NCI-H510A (cell line): ENCODE measurements at places on chromosomes 7 and 10.

GRCh38 chr7:119696336-119696735 lies 576.6 kb upstream of the KCND2 start:
- DNase-seq = no peak

GRCh38 chr10:97515271-97515978 lies 16.7 kb downstream of the UBTD1 start:
- no peak for DNase-seq

DNA sequence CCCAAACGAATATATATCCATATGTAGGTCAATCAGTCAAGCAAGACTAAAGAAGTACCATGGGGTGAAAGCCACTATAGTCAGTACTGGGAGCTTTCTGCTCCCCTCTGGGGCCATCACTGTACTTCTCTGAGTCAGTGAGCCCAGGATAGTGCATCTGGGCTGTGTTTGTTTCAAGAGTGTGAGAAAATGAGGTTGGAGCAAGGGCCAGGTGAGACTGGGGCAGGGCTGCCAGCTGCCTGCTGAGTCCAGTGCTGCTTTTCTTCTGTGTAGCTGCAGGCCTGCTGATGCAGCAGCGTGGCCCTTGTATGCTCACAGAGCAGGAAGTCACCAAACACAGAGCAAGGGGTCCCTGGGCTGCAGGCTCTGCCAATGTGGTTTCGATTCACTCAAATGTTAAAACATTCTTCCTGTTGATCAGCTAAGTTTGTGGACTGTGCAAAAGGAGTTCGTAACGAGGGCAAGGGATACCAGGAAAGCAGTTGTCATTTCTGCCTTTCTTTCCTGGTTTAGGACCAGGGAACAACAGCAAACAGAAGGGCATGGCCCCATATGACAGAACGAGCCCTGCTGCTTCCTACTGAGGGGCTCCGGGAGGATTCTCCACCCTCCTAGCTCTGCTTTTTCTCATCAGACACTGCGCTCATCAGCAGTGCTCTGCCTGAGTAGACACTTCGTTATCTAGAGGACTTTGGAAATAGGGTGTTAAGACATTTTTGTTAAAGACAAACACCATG lies 65.4 kb upstream of the TNS3 start:
- no peak for DNase-seq

GRCh38 chr7:82257118-82257695 lies 186.4 kb downstream of the CACNA2D1 start:
- no peak for DNase-seq

DNA sequence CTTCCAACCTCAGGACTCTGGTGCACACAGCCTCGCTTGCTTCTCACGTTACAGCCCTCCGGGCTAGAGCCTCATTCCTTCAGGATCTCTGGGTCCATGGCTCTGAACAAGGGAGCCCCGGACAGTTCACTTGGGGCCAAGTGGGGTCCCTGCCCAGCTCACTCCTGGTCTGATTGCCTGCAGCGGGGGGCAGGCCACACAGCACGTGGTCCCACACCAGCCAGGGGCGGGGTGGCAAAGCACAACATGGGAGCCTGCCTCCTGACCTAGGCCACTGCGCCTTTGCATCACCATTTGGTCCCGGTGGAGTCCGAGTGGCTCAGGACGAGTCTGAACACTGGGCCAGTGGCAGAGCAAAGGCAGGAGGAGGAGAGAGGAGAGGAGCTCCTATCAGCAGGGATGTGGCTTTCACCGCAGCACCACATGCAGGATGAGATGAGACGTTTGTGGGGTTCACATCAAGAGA lies 13.4 kb upstream of the CRYGN start:
- no peak for DNase-seq
